ENCODE measurements at places on chromosomes 11 and 22. TPM values are rescaled to one million over a fixed set of nuclear protein-coding genes. Genes with fewer than 3 reads are reported as not detected.

Gene MIF
- 798 TPM for polyA plus RNA-seq

Gene HDHD5
- 33.5 TPM for polyA plus RNA-seq

Gene VPREB3
- not detected for polyA plus RNA-seq

Gene OR51B5
- 0.29 TPM for polyA plus RNA-seq

Gene FAM111B
- polyA plus RNA-seq: 2.9 TPM

Gene LDHAL6A
- polyA plus RNA-seq: not detected

Gene OR8G1
- polyA plus RNA-seq: not detected
